Right forelimb (tissue), 1 donor: ENCODE measurements at places on chromosomes 5 and 9.

- no peak for DNase-seq
Observed at GRCh38 chr9:95870906-95871305, 4.6 kb upstream of the ERCC6L2 start.

GRCh38 chr5:9833871-9834270 is 203.7 kb upstream of the TAS2R1 start:
- DNase-seq: no peak

- DNase-seq: peak; percentile 72
Observed at GRCh38 chr5:174951151-174951780, 226.9 kb downstream of the MSX2 start.

DNA sequence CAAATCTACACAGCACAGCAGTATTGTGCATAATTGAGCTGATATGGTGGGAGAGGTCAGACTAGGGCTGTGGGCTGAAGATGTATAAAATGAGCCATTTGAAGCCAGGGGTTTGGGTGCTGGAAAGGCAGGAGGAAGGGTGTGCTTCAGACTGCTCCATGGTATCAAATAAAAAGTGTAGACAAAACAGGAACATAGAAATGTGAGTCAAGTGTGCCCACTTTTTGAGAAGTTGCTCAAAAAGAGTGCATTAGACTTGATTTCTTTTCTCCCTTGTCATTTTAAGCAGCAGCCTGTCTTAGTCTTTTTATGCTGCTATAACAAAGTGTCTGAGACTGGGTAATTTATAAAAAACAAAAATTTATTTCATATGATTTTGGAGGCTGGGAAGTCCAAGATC is 55.8 kb upstream of the ZFAND5 start:
- no peak for DNase-seq

DNA sequence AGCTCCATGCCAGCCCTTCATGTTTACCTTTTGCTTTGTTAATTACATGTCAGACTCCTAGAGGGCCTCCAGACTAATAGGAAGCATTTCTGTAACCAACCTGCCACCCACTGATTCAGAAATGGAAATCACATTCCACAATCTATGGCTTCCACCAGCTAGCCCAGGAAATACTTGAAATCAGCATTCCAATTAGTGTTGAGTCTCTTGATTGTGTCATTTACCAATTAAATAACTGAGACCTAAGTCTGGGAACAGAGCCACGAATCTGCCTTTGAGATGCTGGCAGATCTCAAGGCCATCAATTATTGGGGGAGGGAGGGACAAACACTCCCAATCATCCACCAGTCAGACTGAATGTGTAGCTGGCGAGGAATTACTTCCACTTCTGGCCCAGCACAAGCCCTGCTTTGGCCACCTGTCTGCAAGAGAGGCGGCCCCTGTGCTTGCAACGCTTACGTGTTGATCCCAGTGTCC is 27.4 kb upstream of the SAP30L start:
- peak; percentile 5 for DNase-seq

DNA sequence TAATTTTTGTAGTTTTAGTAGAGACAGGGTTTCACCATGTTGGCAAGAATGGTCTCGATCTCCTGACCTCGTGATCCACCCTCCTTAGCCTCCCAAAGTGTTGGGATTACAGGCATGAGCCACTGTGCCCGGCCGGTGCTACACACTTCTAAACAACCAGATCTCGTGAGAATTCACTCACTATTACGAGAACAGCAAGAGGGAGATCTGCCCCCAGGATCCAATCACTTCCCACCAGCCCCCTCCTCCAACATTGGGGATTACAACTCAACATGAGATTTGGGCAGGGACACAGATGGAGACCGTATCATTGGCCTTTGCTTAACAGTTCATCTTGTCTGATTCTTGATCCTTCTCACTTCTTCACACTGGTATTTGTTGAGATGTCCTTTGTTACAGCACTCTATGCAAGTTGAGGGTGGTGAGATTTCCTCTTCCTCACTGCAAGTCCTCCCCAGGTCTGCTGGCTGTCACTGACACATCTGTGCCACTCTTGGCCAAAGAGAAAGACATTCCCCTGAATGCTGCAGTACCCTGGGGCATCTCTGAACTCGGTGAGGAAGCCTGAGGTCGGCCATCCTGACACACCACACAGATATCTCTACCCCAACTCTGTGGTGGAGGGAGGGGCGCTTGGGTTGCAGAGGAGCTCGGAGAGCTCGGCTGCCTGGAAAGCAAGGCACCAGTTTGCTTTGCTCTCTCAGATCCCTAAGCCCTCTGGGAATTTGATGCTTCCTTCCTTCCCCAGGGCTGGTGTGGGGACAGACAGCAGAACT is 4.2 kb upstream of the SUB1 start:
- DNase-seq: no peak

DNA sequence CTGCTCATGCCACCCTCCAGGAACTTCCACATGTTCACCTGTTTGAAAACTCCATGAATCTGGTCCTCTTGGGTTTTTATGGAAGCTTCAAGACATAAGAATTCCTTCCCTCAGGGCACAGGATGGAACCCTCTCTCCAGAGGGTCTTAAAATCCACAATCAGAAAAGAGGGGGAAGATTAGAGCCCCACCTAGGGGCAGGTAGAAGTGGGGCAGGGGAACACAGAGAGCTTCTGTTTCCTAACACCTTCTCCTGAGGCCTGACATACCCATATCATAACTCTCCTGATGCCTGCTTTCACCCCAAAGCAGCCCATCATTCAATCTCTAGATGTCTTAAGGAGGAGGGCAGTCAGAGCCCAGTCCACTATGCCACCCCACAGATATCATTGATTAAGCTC is 1087.7 kb upstream of the ARRDC3 start:
- DNase-seq: no peak

DNA sequence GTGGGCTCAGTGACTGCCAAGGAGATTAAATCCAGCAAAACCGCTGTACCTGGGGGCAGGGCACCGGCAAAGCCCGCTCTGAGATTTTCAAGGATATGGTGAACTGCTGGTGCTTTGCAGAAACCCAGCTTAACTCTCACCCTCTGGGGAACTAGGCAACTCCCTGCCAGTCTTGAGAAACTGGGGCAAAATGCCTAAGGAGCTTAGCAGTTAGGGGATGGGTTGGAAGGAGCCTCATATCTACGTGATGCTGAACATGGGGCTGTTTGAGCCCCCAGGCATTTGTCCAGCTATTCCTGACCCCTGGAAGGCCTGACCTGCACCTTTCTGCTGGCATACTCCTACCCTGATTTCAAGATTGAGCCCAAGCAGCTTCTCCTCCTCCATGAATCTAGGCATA is 108.6 kb upstream of the TBC1D2 start:
- DNase-seq: no peak
